Fibroblast of skin of left quadriceps (primary cell): ENCODE measurements at places on chromosomes 6 and 20.

GRCh38 chr20:37317316-37317715 is 27.9 kb downstream of the MANBAL start:
- DNase-seq, result no peak

DNA sequence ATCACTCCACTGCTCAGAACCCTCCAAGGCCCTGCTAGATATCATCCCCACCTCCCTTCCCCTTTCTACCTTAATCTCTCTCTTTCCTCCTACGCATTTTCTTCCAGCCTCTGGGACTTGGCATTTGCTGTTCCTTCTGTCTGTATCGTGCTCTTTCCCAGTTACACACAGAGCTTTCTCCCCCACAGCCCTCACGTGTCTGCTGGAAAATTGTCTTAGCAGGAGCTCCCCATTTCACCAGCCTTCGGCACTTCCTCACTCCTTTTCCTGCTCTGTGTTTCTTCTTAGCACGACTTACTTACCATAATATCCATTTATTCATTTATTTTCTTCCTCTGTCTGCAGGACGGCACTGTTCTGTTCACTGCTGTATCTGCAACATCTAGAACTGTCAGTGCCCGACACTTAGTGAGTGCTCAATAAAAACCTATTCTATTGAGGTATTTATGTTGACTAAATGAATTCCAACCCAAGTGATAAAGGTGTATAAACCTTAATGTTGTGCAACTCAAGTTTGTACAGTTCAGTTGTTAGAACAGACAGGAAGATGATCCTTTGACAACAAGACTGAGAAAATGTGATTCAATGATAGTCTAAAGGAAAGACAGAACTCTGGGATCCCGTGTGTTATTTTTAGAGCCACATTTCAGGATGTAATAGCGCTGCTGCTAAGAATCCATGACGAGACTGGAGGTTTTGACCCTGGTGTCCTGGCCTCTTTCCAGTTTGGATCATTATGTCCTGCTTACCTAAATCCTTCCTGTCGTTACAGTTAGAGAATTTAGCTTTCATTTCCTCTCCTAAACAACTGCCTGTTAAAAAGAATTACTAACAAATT is 170.1 kb upstream of the LAMP5 start:
- DNase-seq, result peak; percentile 39

DNA sequence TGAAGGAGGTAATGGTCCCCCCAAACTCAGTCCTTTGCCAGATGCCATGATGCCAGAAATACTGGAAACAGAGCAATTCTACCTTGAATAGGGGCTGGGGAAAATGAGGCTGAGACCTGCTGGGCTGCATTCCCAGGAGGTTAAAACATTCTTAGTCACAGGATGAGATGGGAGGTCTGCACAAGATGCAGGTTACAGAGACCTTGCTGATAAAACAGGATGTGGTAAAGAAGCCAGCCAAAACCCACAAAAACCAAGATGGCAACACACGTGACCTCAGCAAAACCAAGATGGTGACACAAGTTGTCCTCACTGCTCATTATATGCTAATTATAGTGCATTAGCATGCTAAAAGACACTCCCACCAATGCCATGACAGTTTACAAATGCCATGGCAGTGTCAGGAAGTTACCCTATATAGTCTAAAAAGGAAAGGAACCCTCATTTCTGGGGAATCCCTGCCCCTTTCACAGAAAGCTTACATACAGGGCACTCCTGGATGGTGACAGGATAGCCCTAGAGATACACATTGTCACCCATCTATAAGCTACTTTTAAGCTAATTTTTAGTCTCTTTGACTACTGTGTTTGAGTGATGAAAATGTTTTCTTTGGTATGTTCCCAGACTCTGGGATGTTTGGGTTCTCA is 979.7 kb downstream of the TBC1D32 start:
- DNase-seq, result no peak

GRCh38 chr20:24102290-24102689 is 113.7 kb upstream of the GGTLC1 start:
- DNase-seq, result no peak

- DNase-seq, result peak; percentile 38
Observed at GRCh38 chr6:169371344-169372127, 117.9 kb upstream of the THBS2 start.

DNA sequence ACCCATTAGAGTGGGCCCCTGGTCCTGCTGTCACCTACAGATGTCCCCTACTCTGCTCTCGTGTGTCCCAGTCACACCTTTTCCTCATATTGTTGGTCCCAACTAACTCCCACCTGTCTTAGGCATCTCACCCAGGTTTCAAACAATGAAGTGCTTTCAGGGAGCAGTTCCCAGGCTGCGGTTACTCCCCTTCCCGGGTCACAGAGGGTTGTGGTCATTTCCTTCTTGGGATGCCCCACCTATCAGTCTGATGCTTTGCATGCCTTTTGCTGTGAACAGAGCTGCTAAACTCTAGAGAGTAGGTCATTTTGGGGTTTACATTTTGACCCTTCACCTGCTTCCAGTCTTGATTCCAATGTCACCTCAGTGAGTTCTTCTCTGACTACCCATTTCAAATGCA is 181.6 kb downstream of the CDC5L start:
- no peak for DNase-seq

DNA sequence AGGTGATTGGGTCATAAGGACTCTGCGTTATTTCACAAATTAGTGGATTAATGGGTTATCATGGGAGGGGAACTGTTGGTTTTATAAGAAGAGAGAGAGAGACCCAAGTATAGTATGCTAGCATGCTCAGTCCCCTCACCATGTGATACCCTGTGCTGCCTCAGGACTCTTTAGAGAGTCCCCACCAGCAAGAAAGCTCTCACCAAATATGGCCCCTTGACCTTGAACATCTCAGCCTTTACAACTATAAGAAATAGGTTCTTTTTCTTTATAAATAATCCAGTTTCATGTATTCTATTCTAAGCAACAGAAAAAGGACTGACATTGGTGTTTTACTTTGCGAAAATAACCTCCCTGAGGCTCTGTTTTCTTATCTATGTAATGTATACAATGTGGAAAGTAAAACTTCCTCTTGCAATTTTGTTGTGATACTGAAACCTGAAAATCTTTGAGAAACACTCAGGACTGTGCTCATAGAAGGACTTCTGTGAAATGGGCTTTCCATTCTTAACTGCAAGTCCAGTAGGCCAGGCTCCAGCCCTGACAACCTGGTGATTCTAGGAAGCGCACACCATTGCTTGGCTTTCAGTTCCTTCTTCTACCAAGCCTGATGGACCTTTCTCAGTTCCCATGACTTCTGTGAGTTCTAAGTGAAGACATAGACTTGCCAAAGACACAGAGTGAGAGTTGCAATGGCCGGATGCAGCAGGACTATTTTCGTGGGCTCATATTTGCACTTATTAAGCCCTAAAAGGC is 21.9 kb downstream of the SIRPD start:
- no peak for DNase-seq

GRCh38 chr6:28656715-28657114 is 131.0 kb downstream of the GPX5 start:
- DNase-seq, result no peak

DNA sequence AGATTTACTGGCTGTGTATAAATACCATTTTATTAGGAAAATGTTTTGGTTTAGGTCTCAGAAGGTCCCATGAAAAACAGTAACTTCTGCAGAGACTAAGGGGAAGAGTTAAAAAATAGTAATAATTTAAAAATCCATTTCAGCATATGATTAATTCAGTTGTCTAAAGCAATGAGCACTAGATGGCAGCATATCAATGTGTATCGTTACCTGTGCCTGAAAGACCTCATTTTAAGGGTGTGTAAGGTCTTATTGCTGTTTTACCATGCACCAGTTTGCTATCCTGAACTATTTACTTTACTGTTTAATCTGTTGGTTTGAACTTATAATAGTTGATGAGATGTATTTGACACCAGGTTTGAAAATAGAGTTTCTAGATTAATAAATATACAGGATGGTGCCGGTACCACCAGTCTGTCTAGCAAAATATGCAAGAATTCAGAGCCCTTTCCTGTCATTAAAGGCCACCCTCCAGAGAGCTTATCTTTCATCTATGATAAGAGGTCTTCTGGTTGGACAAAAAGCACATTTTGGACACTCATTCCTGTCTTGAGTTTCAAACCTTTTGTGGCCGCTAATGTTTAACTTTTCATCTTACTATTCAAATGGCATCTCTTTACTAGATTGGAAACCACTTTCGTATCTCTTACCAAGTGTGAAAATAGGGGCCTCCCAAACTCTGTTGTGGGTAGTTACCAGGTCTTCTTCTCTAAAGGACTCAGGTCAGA is 8.9 kb upstream of the AHI1 start:
- no peak for DNase-seq

- no peak for DNase-seq
Observed at GRCh38 chr6:41789390-41789724, 1.9 kb downstream of the TOMM6 start.

DNA sequence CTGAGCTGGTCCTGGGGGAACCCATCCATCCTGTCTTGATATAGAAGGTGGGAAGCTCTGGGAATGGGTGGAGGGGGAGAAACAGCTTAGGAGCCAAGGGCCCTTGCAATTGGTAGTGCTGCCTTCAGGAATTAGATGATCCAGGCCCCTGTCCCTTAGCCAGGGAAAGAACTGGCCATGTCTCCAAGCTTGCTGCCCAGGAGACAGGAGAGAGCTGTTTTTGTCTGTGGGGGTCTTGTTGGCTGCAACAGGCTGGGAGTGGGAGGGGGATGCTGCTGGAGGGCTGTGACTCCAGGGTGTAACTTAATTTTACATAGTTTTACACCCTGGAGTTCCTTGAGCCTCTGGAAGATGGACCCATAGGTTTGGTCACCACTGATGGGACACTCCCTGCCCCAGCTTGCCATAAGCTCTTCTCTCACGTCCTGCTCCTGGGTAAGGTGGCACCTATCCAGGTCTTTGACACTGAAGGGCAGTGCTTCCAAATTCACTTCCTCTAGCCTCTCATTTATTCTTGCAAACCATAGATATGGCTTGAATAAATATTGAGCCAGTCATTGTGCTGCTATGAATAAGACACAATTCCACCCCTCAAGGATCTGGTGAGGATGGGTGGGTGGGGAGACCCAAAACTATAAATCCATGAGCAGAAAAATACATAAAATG is 16.8 kb downstream of the VEGFA start:
- DNase-seq, result no peak

DNA sequence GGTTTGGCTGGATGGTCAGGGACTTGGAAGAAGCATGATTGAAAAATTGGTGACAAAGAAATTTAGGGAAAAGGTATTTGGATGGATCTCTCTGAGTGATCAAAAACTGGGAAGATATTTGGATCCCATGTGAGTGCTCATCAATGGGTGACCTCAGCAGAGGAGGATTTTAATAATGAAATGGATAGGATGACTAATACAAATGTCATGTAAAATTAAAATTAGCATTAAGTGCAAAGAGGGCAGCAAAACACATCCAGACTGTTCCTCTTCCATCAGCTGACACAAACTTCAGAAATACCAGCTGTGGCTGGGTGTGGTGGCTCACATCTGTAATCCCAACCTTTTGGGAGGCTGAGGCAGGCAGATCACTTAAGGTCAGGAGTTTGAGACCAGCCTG is 151.7 kb downstream of the THBS2 start:
- DNase-seq, result no peak

DNA sequence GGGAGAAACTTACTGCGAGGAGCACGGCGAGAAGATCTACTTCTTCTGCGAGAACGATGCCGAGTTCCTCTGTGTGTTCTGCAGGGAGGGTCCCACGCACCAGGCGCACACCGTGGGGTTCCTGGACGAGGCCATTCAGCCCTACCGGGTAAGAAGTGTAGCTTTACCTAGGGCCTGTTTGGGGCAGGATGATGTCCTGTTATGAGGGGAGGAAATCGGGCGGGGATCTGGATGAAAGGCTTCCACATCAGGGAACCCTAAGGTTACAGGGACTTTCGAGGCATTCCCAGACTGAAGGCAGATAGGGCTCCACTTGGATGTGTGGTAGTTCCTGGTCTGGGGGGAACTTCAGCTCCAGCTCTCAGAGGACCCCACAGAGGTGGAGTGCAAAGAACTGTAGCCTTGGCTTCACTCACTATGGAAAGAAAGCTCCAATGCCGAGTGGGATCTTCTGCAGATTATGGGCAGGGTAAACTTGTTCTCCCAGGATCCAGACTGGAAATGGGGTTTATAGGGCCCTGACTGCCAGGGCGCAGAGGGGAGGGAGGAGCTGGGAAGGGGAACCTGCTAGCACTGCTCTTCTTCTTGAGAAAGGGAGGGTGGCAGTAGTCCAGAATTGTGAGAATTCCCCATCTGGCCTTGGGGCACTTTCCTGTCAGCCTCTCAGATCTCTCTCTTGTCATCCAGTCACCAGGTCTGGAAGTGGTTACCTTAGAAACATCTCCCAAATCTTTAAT is 740 bp downstream of the TRIM15 start:
- DNase-seq, result no peak

DNA sequence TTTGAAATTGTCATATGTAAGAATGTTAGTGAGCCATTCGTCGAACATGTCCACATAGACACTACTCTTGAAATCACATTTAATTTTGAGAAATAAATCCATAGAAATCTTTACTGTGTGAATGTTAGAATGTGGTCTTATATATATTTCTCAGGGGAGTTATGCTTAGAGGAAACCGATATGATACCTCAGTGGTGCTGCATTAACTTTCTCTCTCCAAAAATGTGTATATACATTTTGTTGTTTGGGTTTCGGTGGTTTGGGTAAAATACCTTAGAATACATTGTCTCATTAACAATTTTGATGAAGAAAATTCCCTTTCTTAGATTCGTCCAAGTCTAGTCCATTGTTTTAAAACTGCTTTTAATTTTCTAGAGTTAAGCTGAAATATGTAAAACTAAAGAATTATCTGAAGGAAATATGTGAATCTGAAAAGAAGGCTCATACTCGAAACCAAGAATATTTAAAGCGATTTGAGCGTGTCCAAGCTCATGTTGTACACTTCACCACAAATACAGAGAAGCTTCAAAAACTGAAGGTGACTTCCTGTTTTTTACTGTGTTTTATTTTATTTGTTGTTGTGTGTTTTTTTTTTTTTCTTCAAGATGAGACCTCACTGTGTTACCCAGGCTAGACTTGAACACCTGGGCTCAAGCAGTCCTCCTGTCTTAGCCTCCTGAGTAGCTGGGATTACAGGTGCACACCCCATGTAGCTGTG is 10.3 kb downstream of the KIZ start:
- no peak for DNase-seq

GRCh38 chr6:151757506-151757955 is 50.0 kb upstream of the ESR1 start:
- no peak for DNase-seq

DNA sequence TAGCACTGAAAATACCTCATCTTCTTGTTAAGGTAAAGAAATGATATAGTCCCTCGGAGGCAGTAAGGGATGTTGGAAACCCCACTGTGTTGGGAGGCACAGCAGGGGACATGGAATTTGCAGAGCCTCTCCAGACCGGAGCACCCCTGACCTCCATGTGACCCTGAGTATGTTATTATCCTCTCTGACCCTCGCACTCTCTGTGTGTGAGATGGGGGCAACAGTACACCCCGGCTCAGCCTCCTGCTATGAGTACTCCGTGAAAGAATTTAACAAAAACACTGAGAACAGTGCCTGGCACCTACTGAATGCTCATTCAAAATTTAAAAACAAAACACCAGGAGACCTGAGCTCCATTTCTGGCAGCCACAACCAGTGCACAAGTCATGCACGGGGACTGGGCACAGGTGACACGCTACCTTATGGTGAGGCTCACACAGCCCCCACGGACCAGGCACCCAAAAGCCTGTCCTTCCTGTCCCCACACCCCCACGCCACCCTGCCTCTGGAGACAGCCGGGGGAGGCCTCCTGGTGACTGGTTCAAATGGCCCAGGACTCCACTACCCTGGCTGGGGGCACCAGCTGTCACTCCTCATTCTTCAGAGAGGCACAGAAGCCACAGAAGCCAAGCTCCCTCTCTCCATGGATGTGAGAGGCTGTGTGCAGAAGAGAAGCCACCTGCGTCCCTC is 6.1 kb downstream of the NINL start:
- no peak for DNase-seq

- DNase-seq, result no peak
Observed at GRCh38 chr6:26554697-26555504, 16.7 kb downstream of the HMGN4 start.
